ENCODE measurements at places on chromosomes 11 and 22.

DNA sequence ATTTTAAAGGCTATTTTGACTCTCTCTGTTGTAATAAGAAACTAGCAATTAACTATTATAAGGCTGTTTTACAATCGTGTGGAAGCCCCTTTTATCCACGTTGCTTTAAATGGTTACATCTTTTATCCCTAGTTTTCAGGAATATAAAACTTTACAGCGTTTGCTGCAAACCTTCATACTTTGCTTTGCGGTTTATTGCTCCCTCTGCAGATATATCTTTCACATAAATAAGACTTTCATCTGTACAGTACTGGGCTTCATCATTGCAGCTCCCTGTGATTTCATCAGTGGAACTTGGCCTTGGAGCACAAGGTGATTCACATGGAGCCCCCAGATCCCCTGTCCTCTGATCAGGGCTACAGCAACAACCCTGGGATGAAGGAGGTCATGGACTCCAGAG lies 25.6 kb downstream of the HTR3A start:
- DNase-seq, result no peak

- no peak for DNase-seq
Observed at GRCh38 chr11:65301491-65302329, 13.0 kb upstream of the CDC42EP2 start.

DNA sequence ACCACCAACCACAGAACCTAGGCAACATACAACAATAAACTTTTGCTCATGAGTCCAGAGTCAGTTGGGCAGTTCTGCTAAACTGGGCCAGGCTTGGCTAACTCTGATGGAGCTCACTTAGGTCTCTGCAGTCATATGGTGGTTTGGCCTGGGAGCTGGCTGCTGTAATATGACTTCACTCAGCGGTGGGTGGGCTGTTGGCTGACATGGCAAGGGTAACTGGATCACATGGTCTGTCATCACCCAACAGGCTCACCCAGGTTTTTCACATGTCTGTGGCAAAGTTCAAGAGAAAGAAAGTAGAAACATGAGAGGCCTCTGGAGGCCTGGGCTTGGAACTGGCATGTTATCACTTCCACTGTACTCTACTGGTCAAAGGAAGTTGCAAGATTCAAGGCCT lies 43.2 kb upstream of the CLMP start:
- no peak for DNase-seq

DNA sequence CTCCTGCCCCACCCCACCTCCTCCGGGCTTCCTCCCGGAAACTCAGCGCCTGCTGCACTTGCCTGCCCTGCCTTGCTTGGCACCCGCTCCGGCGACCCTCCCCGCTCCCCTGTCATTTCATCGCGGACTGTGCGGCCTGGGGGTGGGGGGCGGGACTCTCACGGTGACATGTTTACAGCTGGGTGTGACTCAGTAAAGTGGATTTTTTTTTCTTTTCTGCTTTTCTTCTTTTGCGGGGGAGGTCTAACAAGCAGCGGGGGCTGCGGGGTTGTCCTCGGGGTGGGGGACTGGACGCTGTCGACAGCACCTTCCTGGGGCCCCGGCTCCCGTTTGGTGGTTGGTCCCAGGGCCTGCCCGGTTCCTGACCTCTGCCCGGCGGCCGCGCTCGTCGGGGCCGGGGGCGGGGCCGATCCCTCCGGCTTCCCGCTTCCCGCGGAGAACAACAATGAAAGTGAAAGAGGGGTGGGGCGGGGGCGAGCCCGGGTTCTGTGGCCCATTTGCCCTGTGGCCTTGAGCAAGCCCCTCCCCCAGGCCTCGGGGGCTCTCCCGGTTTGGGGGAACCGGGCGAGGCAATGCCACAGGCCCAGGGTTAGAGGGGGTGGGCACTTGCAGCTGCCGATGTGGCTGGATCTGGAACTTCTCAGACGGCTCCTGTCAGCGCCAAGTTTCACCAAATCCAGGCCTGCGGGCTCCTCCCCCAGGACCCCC lies 975 bp upstream of the MDK start:
- peak; percentile 80 for DNase-seq

- DNase-seq, result no peak
Observed at GRCh38 chr22:50622723-50623327, 5.1 kb downstream of the ARSA start.

DNA sequence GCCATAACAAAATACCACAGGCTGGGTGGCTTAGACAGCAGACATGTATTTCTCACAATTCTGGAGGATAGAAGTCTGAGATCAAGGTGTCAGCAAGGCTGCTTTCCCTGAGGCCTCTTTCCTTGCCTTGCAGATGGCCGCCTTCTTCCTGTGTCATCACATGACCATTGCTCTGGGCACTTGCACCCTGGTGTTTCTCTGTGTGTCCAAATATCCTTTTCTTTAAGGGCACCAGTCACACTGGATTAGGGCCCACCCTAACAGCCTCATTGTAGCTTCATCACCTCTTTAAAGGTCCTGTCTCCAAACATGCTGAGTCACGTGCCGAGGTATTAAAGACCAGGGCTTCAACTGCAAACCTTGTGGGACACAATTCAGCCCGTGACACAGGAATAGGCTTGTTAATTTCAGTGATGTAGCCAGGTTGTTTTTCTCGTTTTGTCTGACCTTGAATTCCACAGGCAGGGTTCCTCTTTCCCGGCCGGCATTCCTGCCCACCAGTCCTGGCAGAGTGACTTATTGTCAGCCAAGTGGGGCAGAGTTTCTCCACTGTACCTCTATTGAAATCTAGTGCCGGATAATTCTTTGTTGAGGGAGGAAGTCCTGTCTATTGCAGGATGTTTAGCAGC lies 100.1 kb downstream of the KCNQ1OT1 start:
- no peak for DNase-seq

GRCh38 chr11:15830741-15831428 lies 525.5 kb downstream of the SOX6 start:
- DNase-seq, result no peak

- no peak for DNase-seq
Observed at GRCh38 chr22:35346596-35347220, 34.2 kb upstream of the HMOX1 start.

DNA sequence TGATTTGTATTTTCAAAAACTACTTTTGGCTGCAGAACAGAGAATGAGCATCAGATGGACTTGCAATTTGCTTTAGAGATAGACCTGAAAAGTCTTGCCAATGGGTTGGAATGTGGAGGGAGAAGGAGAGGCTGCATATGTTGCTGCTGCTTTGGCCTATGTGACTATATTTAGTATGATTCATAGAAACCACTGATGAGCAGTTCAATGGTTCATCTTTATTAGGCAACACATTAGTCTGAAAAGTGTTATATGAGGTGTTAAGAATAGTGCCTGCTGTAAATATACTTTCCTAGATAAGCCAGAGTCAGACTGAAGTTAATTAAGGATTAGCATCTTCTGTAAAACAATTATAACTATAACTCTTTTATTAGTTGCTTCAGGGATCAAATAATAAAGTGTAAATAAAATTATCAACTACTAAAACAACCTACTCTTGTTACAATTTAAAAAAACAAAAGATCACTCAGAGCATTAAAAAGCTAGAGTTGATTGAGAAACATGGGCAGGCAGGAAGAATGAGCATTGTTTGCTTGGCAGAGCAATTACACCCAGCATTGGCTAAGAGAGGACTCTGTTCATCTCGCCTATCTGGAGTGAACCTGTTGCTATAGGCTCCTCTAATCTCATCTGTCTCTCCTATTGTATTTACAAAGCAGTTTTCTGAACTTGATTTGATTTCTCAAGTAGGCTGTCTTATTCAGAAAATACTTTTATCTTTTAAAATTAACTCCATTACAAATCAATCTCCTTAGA lies 36.3 kb downstream of the HORMAD2 start:
- no peak for DNase-seq

DNA sequence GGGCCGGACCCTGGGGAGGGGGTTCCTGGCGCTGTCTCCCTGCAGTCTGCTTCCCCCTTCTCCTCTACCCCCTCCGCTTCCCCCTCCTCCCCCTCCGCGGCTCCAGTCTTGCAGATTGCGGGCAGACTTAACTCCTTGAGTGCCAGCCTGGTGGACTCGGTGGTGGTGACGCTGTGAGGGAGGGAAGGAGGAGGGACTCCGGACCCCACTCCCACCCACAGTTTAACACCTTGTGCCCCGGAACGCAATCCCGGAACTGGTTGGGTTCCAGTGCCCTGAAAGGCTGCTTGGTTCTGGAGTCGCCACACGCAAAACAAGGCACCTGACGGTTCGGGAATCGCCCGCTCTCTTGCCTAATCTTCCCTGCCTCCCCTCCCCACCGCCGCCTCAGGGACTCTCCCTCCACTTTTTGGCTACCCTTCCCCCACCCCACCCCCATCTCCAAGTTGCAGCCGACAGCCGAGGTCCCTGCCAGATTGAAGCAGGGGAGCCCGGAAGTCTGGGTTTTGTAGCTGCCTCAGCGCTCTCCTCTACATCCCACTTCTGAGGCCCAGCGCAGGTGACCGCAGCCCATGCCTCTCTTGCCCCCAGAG lies 3.9 kb upstream of the BCL9L start:
- DNase-seq, result peak; percentile 79

- no peak for DNase-seq
Observed at GRCh38 chr11:59918480-59918879, 19.8 kb upstream of the OOSP1 start.

GRCh38 chr22:30582788-30583545 lies 8.5 kb upstream of the GAL3ST1 start:
- DNase-seq, result no peak

DNA sequence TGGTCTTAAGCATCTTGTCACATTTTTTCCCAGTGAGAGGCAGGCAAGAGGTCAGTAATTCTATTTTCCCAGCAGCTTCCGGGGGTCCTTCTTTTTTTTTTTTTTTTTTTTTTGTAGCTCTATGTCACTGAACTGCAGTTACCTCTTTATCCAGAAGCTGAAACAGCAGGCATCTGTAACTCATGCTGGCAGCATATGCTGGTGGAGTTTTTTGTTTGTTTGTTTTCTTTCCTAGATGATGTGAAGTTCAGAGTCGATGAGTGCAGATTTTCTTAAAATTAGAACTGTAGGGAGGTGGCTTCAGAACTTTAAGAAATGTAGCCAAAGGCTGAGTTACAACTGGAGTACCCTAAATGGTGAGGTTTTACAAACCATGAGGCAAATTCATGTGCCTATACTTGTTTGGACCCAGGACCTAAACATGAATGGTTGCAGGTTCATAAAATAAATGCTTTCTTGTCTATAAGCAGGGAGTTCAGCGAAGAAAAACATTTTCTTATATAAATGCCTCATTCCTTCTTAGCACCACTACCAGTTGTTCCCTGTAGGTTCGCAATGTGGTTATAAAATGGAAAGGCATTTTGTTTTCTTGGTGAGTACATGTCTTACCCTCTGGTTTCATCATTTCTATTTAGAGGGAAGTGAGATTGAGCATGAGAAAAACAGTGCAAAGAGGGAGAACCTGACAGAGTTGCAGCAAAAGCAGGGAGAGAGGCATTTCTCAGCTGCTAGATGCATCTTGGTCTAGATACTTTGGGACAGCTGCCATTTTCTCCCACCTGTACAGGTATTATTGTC lies 84.0 kb downstream of the TRIM44 start:
- no peak for DNase-seq

DNA sequence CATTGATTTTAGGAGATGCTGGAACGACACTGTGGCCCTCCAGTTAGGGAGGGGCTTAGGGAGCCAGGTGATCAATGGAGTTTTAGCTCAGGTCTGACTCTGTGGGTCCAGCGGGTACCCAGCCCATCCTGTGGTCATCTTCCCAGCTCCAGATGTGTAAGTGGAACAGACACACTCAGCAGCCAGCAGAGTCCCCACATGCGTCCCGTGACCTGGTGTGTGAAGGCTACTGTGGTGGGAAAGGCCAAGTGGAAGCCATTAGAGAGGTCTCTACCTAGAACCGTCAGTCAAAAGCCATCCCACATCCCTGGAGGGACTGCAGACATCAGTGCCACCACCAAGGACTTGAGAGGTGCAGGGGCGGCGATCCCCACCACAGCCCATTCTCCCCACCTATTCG lies 19.9 kb upstream of the CD81 start:
- no peak for DNase-seq

DNA sequence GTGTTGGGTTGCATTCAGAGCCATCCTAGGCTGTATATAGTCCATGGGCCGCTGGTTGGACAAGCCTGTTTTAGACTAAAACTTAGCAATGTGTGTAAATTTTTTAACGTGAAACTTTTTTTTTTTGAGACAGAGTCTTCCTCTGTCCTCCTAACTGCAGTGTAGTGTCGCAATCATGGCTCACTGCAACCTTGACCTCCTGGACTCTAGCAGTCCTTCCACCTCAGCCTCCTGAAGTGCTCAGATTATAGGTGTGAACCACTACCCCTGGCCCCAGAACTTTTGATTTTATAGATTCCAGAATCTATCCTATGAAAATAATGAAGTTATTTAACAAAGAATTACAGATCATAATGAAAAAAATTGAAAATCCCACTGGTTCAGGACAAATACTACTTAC lies 29.9 kb upstream of the PANX2 start:
- DNase-seq, result no peak

DNA sequence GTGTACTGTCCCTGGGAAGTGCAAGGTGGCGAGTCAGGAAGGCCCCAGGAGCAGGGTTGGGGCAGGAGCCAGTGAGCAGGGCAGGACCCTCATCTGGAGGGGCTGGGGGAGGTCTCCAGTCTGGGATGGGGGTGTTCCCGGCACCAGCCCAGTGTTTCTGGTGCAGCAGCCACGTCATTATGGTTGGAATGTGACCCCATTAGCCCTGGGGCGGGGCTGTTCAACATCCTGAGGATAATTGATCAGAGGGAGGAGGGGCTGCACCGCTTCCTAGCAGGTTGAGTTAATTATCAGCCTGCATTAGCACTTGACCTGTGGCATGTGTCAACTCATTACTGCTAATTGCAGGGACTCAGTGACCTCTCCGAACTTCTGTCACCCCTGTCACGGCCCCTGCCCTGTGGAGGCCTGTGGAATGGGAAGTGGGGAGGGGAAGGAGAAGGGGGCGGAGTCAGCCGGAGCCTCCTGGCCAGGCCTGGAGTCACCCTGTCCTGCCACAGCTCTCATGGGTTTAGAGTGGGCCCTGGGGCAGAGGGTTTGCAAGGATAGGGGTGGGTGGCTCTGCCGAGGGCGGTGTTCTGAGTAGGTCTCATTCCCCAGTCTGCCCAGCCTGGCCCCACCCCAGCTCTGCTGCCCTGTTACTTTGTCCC lies 52.8 kb upstream of the CCDC188 start:
- no peak for DNase-seq

DNA sequence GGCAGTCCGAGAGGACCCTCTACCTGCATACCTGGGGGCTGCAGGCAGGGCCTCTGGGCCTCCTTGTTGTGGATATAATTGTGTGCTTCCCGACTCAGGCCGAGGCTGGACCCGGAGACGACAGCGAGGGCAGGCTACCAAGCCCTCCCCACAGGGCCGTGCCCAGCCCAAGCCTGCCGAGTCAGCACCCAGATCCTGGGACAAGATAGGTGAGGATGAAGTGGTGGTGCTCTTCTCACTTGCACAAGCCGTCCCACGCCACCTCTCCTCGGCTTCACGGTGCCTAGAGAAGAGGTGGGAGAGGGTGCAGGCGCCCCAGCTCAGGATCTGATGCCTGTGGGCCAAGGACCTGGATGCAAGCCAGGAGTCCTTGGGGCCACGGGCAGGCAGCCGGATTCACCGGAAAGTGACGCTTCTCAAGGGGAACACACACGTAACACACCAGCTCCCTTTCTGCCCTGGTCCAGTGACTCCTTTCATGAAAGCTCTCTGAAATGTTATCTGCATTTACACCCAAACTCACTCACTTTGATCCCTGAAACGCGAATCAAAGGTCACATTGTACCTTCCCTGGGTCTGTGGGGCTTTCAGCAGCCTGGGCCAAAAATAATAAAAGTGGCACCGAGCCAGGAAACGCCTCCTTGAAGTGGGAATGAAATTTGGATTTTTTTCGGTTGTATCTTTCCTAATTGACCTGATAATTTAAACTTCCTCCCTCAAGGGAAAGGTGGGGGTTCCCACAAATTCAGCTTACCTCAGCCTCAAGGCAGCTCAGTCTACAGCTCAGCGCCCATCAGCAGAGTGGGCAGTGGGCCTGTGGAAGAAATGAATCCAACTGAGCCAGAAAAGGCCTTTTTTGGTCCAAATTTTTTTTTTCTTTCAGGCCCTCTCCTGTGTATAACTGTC lies 1.1 kb upstream of the GNB1L start:
- DNase-seq, result peak; percentile 78

Measured in stimulated activated CD8-positive, alpha-beta memory T cell treated with anti-CD3 and anti-CD28 coated beads, Interleukin-4, amount 100 ng/mL, for 48 hours (primary cell).